Progenitor cell of endocrine pancreas (in vitro differentiated cells): ENCODE measurements at places on chromosomes 13 and 19. TPM values are rescaled to one million over a fixed set of nuclear protein-coding genes. Genes with fewer than 3 reads are reported as not detected.

DNA sequence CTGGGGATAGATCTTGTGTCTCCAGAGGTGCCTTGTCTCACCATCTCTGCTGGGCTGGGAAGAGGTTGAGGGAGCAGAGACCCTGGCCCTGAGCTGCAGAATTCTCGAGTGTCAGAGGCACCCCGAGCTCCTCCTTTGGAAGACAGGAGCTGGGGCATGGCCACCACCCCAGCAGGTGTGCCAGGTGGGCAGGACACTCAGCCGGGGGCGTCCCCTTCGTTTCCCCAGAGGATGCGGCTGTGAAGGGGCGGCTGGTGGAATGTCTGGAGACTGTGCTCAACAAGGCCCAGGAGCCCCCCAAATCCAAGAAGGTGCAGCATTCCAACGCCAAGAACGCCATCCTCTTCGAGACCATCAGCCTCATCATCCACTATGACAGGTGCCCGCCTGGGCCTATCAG is 14.5 kb downstream of the FUZ start:
- peaks cover 8% of the 10 kb centered on the region for H3K36me3 ChIP-seq
- H3K27ac ChIP-seq = no peak overlapping the region
- no peak overlapping the region for H3K4me3 ChIP-seq

GRCh38 chr19:54248016-54248601 is 5.5 kb upstream of the LILRA6 start:
- DNase-seq = no peak
- no peak overlapping the region for H3K27ac ChIP-seq

DNA sequence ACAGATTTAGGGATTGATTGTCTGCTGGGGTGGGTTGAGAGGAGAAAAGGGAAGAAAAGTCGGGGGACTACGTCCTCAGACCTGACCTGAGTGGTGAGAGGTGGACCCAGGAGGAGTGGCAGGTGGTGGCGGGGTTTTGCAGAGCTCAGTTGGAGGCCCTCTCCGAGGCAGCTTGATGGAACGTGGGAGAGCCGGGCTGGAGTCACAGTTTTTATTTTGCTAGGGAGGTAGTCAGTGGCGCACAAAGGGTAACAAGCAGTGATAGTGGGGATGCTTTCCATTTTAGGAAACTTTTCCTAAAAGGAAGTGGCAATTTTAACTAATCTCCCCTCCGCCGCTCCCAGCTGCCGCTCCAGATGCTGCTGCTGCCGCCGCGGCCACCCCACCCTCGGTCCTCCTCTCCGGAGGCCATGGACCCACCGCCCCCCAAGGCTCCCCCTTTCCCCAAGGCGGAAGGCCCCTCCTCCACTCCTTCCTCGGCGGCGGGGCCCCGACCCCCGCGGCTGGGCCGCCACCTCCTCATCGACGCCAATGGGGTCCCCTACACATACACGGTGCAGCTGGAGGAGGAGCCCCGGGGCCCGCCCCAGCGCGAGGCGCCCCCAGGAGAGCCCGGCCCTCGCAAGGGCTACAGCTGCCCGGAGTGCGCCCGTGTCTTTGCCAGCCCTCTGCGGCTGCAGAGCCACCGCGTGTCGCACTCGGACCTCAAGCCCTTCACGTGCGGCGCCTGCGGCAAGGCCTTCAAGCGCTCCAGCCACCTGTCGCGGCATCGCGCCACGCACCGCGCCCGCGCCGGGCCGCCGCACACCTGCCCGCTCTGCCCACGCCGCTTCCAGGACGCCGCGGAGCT is 1.1 kb upstream of the ZNF581 start:
- peak overlapping the region; percentile 88 for H3K4me3 ChIP-seq
- H3K27me3 ChIP-seq = no peaks in the 10 kb centered on the region
- peaks cover 29% of the 10 kb centered on the region for H3K4me1 ChIP-seq
- H3K36me3 ChIP-seq = peaks cover 6% of the 10 kb centered on the region

- H3K27ac ChIP-seq = no peak overlapping the region
- H3K4me3 ChIP-seq = no peak overlapping the region
- DNase-seq = no peak
Measured at GRCh38 chr19:4690361-4690760, 20.2 kb upstream of the MYDGF start.

DNA sequence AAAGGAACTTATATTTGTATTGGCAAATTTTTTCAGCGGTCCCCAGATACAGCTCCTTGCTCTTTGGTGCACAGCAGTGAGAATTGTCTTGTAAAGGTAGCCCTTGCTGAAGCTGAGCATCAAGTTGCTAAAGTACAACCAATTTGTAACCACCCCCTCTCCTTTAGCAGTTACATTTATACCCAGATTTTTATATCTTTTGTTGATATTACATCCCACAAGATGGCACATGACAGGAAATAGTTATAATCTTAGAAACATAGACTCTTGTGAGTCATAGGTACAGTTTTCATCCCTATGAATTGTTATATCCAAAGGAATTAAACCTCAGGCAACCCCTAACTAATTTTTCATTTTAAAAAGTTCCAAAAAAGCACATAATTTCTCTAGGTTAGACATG is 523.0 kb upstream of the SLITRK1 start:
- no peaks in the 10 kb centered on the region for H3K36me3 ChIP-seq
- DNase-seq = no peak
- no peaks in the 10 kb centered on the region for H3K4me1 ChIP-seq
- no peak overlapping the region for H3K4me3 ChIP-seq

Gene GAPDHS
- total RNA-seq = not detected in 2 replicates

Gene RFX1
- total RNA-seq = 26.5 and 30.6 TPM in 2 replicates

Gene UNC13A
- total RNA-seq = 3.9 and 4.0 TPM in 2 replicates

Gene COL4A1
- total RNA-seq = 81.3 and 90.8 TPM in 2 replicates

Gene NKPD1
- total RNA-seq = 0.34 and 0.53 TPM in 2 replicates

Gene MUC16
- total RNA-seq = 0.31 and 0.43 TPM in 2 replicates

Gene NFILZ
- not detected in 2 replicates for total RNA-seq

Gene APOC1
- total RNA-seq = 85.5 and 89.4 TPM in 2 replicates

Gene FCAR
- total RNA-seq = not detected in 2 replicates
